ENCODE measurements at places on chromosomes 13 and 19.

GRCh38 chr13:49584771-49585182 is 581 bp downstream of the RCBTB1 start:
- DNase-seq = no peak

DNA sequence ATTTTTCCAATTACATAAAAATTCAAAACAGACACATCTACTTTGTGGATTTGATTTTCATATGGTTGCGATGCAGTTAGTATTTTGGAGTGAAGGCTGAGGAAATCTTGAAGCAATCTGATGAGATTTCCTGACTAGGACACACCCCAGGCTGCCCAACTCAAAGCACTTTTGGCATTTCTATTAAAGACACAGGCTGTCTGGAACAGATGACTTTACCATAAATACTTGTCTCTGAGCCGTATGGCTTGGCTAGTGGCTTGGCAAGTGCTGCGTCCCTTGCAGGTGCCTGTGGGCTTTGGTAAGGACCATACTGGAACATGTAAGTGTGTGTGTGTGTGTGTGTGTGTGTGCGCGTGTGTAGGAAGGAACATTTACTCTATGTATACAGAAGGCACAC is 218.8 kb downstream of the FGF9 start:
- no peak for DNase-seq

DNA sequence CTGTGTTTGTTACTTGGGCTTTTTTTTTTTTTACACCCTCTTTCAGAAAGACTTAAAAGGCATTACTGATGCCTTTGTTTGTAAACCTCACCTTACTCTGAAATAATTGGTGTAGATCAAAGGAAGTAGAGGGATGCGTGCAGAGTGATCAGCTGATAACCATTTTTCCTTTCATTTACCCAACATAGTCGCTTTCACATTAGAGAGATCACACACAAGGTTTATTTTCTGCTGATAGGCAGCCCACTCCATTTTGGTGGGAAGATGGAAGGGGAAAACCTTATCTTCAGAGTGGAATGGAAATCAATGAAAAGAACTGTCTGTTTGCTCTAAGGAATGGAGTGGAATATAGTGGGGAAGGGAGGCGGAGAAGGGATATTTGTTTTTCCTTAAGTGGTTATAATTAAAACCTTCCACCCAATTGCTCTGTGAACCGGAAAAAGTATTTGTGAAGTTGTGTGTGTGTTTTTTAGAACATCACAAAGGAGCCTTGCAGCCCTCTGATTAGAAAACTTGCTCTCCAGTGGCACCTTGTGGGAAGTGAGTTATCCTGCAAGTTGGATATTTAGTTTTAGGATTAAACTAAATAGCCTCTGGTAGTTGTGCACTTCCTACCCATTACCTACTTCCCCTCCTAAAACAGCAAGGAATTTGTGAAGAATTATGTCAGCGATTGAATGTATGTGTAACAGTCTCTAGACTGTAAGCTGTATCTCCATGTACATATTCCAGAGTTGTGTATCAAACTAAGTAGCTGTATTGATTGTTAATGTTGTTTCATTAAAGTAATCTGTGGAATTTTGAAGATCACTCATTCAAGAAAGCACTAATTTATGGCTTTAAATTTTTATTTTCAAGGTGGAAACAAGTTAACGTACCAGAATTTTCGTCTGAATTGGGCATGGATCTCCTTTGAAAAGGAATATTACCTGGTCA is 76.8 kb downstream of the FREM2 start:
- DNase-seq = peak; percentile 19

DNA sequence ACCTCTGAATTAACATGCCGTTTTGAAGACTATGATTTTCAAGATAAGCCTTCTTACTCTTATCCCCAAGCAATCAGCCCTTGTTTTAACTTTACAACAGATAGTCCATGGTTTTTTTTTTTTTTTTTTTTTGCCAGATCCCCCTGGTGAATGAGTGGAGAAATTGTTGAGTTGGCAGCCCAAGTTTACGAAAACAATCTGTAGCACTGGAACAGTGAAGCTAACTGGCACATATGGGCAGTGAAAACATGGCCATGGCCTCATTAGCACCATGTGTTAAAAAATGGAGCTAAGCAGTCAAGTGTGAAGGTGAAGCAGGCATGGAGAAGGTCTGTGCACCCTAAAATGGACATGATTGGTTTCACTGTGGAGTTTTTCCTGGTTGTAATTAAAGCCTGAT is 812.1 kb upstream of the MIR17HG start:
- no peak for DNase-seq

DNA sequence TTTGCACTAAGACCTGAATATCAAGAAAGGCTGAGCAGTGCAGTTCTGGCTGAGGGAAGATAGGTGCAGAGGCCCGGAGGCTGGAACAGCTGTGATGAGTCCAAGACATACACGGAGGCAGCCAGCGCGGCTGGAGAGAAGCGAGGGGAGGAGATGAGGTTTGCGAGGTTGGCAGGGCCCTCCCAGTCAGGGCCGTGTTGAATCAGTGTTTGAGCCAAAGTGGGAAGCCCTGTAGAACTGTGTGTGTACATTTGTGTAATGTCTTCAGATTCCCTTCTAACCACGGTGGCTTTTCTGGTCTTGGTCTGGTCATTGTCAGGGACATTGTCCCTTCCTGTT is 34.9 kb downstream of the PAK4 start:
- DNase-seq = peak; percentile 48

- no peak for DNase-seq
Observed at GRCh38 chr19:39155114-39155700, 29.6 kb downstream of the PAK4 start.

GRCh38 chr13:59236944-59237343 is 926.8 kb downstream of the DIAPH3 start:
- DNase-seq = no peak

DNA sequence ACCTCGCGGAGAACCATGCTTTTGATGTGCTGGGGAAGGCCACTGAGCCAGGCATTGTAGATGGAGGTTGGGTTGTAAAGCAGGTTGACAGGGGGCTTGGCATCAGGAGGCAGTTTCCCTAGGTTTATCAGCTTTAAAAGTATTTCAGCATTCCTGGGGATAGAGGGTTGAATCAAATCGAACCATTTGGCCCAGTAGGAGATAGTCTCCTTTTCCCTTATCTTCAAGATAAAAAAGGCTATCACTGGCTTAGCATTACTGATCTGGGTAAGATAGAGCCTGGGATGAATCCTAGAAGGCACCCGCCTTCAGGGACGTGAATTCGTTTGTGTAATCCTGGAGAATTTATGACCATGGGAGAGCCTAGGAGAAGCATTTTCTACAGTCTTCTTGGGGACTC is 30.6 kb downstream of the SLC6A16 start:
- no peak for DNase-seq

DNA sequence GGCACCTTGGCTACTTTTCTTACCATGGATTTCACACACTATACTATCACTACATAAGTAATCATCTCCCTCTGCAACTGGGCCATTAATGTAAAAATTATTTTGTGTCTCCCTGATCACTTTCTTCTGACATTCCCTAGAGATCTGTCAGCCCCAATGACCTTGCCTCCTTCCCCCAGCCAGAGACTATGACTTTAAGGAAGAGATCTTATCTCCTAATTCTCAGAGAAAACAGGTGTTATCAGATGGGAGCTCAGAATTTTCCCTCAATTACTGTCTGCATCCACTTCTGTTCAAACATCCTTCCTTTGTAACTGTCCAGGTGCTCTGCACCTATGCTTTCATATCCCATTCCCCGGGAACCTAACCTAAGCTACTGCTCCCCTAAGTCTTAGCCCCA is 397.5 kb downstream of the DIAPH3 start:
- no peak for DNase-seq

GRCh38 chr13:50229960-50230661 is 214.9 kb downstream of the KCNRG start:
- peak; percentile 70 for DNase-seq

- no peak for DNase-seq
Observed at GRCh38 chr19:8320564-8321066, 560 bp downstream of the NDUFA7 start.

DNA sequence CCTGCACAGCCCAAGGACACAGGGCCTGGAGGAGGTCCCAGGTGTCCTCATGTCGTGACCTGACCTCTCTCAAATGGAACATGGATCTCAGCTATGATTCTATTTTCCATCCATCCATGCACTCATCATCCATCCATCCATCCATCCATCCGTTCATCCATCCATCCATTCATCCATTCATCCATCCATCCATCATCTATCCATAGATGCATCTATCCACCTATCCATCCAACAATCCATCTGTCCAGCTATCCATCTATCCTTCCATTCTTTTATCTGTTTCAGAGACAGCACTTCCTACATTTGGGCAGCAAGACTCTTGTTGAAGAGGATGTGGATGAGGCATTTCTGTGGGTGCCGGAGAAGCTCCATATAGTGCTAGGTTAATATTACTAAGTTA is 86.7 kb downstream of the SCGB2B2 start:
- DNase-seq = no peak

GRCh38 chr13:23876265-23876664 is 12.9 kb downstream of the MIPEP start:
- no peak for DNase-seq

DNA sequence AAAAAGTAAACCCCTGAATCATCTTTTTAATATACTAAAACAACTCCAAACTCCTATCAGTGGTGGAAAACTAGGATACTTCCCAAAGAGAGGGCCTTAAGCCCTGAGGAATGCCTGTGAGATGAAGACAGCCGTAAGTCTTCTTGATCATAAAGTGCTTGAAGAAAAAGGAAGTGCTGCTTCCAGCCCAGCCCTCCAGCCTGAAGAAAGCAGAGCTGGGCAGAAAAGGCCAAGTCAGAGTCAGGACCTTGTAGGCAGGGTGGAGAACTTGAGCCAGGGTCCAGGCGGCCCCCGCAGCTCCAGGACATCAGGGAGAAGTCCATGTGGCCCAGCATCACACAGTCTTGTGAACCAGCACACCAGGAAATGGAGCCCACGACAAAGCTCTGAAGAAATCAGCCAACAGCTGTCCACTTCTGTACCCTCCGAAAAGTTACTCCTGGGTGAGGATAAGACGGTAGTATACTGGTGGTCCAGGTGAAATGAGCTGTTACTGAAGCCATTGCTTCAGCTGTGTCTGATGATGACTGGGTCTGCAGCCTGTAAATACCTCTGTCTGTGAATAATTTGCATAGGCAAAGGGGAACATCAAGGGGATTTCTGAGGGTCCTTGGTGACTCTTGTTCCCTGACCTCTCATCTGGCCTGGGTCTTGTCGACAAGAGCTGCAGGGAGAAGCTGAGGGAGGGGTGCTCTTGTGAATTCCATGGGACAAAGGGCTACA is 18.7 kb upstream of the CRYL1 start:
- DNase-seq = no peak

GRCh38 chr13:106241974-106242953 is 293.2 kb downstream of the EFNB2 start:
- DNase-seq = no peak

- peak; percentile 55 for DNase-seq
Observed at GRCh38 chr13:34207334-34207733, 389.4 kb downstream of the RFC3 start.

DNA sequence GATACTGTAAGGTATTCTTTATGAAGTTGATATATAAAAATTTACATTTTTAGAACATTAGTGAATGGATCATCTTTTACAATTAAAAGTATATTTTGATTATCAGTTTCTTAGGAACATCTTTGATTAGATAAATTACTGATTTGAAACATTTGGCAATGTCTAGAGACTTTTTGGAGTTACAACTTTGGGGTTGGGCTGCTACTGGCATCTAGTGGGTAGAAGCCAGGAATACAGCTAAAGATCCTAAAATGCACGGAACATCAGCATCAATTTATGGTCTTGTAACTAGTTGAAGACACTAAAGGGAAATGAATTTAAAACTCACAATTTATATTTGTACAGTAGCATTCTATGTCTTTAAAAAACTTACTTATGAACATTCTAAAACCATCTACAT is 19.9 kb downstream of the POMP start:
- no peak for DNase-seq

- DNase-seq = no peak
Observed at GRCh38 chr19:3977242-3978143, 6.6 kb upstream of the DAPK3 start.

DNA sequence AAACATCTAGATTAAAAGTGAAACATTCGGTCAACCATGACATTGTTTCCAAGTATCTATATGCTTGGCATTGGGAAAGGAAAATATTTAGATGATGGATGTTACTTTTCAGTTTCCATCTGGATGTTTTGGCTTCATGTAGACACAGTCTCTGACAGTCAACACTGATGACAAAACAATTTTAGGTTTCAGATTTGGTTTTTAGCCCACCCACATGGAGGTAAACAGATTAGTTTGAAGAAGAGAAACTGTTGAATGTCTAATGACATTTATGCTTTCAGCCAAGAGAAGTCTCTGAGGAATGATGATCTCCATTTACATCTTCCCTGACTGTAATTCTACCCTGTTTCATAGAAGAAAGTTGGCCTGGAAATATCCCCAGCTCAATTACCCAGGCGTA is 379.1 kb downstream of the SLITRK6 start:
- DNase-seq = no peak

GRCh38 chr13:109387471-109387870 is 398.9 kb downstream of the IRS2 start:
- no peak for DNase-seq

DNA sequence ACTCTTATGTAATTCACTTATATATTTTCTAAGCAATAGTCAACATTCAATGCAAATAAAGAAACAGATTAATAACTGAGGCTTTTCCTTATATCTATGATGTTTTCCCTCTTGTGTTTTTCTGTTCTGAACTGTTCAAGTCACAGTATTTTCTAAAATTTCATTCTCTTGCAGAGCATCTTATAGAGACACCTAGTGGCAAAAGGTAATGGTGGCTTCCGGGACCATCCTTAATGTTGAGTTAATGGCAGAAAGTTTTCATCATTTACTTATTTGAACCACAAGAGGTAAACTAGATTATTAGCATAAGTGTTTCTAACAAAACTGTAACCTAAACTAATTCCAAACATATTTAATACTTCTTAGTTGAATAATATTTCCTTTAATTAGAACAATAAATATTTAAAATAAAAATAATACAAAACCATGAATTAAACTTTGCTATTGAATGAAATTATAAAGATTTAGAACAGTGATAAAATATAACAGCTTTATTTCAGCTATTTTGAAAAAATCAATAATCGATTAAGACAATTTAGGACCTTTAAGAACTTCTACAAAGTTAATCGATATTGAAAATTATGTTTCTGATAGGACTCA is 1.7 kb upstream of the SLITRK5 start:
- no peak for DNase-seq
